ENCODE measurements at places on chromosomes 1 and 21.

DNA sequence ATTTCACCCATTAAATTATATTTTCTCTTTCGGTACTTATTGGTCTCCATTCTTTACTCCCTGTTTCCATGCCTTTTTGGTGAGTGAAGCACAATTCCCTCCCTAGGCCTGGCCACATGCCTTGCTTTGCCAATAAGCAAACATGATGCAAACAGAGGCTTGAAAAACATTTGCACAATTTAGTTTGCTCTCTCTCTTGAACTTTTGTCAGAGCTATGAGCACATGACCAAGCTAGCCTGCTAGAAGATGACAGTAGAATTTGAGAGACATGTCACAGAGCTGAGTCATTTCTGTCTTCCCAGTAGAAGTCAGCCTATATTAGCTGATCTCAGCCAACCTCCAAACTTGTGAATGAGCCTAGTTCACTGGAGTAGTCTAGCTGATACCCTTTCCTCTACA lies 24.6 kb downstream of the ANGPTL3 start:
- no peak for DNase-seq

GRCh38 chr1:235872270-235872669 lies 5.6 kb upstream of the LYST start:
- no peak for DNase-seq

GRCh38 chr1:4133297-4133938 lies 233.3 kb upstream of the C1orf174 start:
- no peak for DNase-seq

DNA sequence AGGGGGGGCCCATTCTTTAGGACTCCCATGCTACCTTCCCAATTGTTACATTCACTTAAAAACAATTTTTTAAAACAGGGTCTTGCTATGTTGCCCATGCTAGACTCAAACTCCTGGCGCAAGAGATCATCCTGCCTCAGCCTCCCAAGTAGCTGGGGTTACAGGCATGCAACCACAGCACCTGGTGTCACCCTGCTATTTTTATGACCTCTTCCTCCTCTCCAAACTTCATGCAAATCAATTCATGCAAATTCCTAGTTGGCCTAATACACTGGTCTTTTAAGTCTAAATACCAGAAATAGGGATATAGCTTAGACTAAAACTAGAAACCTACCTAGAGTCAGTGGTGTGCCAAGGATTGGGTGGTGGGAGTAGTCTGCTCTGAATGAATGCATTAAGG lies 30.1 kb downstream of the CDKN2C start:
- no peak for DNase-seq
